ENCODE measurements at places on chromosomes 1 and 21.

- DNase-seq = no peak
Observed at GRCh38 chr1:91572044-91572443, 71.4 kb downstream of the CDC7 start.

DNA sequence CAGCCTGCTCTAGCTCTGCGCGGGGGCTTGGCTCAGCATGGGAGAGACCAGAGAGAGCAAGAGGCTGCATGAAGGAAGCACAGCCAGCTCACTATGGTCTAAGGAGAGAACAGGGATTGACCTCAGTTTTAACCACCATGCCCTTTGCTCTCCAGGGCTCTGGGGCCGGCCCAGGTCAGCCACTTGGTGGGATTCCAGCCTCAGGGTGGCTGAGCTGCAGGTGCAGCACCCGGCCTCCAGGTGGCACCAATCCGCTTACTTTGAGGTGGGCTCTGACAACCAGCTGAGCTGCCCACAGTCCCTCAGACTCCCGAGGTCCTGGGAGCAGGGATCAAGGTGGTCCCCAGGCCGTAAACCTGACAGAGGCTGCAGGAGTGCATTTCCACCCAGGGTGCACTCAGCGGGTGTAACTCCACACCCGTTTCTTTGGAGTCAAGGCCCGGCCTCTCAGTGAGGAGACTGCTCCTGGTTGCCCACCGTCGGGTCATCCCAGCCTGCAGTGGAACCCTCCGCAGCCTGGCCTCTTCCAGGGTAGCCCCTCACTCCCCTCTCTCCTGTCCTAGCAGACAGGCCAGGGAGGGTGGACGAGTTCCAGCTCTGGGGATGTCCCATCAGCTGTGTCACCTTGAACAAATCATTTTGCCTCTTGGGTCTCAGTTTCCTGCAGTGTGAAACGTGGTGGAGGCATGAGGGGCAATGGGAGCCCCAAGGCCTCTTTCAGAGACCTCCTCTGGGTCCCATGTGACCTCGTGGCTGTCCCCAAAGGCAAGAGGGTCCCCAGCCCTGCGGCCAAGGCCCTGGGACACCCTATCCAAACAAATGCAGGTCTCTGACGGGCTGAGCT lies 607 bp upstream of the LGR6 start:
- peak; percentile 55 for DNase-seq

GRCh38 chr1:22259551-22260282 lies 116.8 kb upstream of the WNT4 start:
- DNase-seq = no peak

DNA sequence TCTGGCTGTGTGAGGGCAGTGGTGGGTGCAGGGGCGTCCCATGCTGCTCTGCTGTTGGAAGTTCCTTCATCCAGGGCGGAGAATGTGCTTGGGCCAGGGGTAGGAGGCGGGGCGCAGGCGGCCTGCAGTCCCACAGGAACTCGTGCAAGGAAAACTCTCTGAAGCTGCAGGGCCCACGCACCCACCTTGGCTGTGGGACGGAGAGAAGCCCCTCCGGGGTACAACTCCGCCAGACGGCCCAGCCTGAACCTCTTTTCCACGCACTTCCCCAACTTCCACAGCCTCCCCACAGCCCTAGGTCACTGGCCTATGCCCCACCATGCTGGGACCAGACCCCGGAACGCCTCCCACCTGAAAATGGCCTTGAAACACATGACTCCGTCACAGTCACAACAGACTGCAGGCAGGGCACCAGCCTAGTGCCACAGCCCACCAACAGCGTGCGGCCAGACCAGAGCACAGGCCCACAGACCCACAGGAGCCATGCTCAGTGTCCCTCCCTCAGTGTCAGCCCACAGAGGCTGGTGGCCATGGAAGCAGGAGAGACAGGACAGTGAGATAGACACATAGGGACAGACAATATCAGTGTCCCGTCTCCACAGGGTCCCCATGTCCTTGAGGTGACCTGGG lies 47.8 kb downstream of the WNT9A start:
- no peak for DNase-seq

GRCh38 chr1:223811634-223812101 lies 34.1 kb downstream of the TP53BP2 start:
- DNase-seq = no peak

- DNase-seq = no peak
Observed at GRCh38 chr1:232765542-232765941, 39.7 kb upstream of the MAP10 start.

DNA sequence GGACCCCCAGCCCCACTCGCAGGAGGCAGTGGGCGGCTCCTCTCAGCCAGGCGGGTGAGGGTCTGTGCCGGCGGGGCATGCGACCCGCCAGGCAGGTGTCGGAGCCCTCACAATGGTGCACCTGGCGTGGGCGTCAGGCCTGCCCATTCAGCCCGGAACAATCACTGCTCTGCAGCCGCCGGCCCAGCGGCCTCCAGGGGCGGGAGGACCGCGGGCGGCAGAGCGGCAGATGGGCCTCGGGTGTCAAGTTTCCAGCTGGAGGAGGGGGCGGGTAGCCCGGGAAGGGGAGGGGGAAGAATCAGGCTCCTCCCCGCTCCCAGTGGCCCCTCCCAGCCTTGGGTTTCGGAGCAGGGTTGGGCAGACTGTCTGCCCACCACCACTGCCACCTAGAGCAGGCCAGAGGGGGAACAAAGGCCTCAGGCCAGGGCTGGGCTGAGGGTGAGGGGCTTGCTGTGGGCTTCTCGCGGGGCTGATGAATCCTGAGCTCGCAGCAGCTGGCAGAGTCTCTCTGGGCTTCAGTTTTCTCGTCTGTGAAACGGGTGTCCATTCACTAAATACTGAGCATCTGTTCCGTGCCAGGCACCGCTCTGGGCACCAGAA lies 39.5 kb upstream of the CASZ1 start:
- DNase-seq = peak; percentile 78

DNA sequence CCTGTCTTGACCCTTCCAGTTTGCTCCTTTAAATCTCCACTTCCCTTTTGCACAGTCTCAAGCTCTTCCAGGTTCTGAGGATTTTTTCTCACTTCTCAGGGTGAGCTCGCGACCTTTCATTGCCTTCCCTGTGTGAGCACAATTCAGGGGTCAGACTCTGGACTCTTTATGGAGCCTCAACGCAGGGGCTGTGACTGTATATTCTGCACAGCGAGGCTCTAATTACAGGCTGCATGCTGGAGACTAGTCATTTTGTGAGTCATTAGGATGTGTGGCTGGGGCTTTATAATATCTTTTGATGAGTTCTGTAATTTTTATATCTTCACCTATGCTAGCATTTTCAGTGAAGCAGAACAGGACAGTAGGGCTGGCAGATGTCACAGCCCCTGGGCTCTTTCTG lies 270.7 kb downstream of the KAZN start:
- no peak for DNase-seq

- no peak for DNase-seq
Observed at GRCh38 chr1:235404190-235404589, 37.0 kb downstream of the TBCE start.

GRCh38 chr1:11053758-11054137 lies 6.1 kb downstream of the SRM start:
- no peak for DNase-seq

GRCh38 chr1:50529510-50529909 lies 106.3 kb upstream of the DMRTA2 start:
- no peak for DNase-seq

- no peak for DNase-seq
Observed at GRCh38 chr1:169144941-169145626, 38.6 kb downstream of the ATP1B1 start.

- DNase-seq = no peak
Observed at GRCh38 chr1:221921936-221922335, 180.0 kb upstream of the DUSP10 start.

DNA sequence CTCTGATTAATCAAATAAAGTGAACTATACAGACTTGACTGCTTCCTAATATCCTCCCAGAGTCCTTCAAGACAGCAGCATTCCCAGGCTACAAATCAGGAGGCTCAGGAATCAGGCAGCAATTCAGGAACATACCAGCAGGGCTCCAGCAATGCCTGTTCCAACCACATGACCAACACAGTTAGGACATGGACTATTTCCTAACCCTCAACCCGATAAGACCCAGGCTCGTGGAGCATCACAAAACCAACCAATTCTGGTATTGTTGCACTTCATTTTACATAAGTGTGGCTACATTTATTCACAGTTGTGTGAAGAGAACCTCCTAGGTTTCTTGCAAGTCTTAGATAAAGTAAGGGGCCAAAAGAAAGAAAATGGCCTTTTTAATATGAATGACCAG lies 546.2 kb upstream of the ADGRL2 start:
- DNase-seq = no peak

DNA sequence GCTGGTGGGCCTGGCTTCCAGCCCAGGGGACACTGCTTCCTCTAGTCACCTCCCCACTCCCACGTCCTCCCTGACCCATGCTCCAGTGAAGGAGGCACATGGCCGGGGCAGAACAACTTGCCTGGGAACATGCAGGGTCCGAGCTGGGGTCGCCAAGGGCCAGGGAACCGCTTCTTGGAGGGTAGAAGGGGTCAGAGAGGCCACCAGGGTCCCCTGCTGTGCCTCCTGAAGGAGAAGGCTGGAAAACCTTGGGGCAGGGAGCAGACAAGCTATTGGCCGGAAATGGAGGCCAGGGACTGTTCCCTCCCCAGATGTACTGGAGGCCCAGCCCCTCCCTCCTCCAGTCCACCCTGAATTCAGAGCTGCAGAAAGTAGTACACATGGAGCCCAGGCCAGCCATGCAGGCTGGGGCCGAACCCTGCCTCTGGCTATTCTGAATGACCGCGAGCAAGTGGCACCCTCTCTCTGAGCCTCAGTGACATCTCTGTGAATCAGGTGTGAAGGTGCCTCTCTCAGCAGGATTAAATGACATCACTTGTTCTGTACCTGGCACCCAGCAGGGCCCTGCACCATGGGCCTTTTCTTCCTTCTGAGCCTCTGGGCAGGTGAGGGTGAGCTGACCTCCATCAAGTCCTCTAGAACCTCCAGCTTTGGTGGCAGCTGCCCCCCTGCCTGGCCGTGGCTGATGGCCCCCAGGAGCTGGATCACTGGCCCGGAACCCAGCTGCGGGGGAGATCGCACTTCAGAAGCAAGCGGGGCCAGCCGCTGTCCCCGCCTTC lies 15.7 kb downstream of the SPOCD1 start:
- no peak for DNase-seq

- DNase-seq = no peak
Observed at GRCh38 chr1:58158506-58159433, 387.8 kb downstream of the OMA1 start.

- DNase-seq = no peak
Observed at GRCh38 chr1:246934765-246935164, 3.0 kb upstream of the AHCTF1 start.

DNA sequence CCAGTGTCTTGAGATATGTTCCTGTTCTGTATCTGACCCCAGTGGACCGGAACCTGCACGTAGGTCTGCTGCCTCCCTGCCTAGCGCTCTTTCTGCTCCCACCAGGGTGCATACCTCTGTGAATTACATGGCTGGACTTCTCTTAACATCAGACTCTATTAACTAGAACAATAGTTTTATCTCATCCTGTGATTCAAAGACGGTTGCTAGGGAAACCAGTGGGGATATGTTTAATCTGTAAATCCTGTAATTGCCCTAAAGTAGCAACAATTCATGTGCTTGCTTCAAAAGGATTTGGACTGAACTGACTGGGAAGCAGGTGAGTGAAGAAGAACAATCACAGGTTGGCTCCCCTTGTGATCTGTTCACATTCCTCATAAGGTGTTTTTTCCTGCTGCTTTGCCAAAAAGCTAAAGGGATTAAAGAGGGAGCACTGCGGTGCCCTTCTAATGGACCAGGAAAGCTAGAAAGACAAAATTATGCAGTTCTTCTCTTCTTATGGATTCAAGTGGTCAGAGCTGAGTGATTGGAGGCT lies 52.7 kb upstream of the DIRAS3 start:
- DNase-seq = no peak
